Dermis microvascular lymphatic vessel endothelial cell (primary cell): ENCODE measurements at places on chromosomes 12 and 14.
A peak's percentile ranks its signal among the peaks of the same experiment; 100 is the strongest.

- DNase-seq = no peak
Measured at GRCh38 chr12:5017638-5018348, 25.9 kb upstream of the KCNA5 start.

DNA sequence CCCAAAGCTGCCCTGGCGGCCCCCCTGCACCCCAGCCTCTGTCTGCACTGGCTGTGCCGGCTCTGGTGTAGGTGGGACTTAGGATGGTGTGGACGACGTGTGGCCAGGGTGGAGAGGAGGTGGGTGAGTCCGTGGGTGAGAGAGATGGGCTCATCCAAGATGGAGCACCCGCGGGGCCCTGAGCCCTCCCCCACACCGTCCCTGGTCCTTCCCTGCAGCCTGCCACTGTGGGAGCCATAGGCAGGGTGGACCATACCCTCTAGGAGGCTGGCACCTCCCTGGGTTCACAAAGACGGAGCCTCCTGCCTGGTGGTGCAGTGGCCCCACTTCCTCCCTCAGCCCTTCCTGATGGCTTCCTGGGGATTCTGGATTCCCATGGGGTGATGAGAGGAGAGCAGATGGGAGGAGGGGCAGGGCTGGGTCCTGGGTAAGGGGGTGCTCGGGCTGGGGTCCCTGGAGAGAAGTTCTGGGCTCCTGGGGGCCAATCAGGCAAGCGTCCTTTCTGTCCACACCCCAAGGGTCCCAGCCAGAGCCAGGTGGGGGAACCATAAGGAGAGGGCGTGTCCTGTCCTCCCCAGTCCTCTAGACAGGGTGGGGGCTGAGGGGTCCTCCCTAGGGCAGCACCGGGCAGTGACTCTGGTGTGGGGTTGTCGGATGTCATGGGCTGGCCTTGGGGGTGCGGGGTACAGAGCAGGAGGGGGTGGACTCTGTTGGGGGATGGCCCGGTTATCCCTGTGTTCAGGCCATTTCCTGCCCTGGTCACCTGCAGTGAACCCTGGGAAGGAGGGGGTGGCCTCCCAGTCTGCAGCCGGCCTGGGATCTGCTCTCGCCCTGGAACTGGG lies 384.8 kb downstream of the TMEM121 start:
- no peak for DNase-seq

- no peak for DNase-seq
Measured at GRCh38 chr12:22350886-22351285, 16.4 kb upstream of the ST8SIA1 start.

DNA sequence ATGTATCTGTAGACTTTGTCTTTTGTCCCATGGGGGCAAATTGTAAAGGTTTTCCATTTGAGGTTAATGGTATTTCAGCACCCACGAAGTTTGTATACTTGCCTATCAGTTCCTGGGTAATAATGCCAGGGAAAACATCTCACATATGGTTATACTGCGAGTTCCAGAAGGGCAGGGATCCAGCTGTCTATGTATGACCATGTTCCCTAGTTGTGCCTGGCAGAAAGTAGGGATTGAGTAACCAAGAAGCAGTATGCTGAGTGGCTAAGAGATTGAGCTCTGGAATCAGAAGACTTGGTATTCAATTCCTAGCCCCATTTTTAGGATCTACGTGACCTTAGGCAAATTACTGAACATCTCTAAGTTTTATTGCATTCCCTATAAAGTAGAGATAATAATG lies 173.2 kb upstream of the PWP1 start:
- no peak for DNase-seq

DNA sequence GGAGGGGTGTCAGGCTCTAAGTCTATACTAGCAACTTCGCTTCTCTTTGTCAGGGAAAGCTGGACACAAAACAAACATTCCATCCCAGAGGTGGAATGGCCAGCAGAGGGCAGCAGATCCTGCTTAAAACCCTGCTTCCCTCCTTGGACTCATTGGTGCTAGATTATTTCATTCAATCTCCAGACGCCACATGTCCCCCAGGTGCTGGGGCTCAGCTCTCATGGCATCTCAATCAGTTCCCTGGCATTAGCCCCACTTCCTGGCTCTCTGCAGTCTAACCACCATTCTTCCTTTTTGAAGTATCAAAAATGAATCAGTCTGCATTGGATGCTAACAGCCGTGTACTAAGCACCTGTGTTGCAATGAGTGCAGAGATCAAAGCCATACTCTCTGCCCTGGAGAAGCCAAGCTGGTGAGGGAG lies 8.1 kb upstream of the PPP1R1A start:
- DNase-seq = peak; percentile 58

DNA sequence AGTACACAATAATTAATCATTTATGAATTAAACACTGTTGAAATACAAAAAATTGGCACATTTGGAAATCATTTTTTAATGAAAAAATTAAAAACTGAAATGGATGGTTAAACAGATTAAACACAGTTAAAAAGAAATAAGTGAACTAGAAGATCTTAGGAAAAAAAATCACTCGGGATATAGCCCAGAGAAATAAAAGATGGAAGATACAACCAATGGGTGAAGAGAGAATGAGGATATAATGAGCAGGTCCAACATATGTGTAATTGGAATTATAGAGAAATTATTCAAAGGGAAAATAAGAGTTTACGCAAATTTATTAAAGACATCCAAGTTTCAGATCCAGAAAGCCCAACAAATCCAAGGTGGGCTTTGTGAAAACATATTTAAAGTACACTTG lies 6.1 kb downstream of the GPR137C start:
- DNase-seq = no peak

- no peak for DNase-seq
Measured at GRCh38 chr14:103676881-103677675, 38.2 kb downstream of the XRCC3 start.

DNA sequence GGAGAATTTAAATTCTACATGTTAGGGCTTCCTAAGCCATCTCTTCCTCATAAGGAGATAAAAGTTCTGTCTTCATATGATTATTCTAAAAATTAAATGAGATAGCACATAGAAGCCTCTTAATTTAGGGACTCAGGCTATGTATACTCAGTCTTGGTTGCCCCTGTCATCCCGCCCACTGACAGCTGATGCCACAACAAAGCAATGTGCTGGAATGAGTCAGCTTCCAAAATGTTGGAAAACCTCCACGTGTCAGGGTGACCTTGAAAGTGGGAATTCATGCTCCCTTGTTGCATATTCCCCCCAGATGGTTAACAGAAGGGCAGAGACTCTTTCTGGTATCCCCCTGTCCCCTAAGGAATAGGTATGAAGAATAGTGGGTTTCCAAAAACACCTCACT lies 238.0 kb upstream of the DDHD1 start:
- DNase-seq = no peak

DNA sequence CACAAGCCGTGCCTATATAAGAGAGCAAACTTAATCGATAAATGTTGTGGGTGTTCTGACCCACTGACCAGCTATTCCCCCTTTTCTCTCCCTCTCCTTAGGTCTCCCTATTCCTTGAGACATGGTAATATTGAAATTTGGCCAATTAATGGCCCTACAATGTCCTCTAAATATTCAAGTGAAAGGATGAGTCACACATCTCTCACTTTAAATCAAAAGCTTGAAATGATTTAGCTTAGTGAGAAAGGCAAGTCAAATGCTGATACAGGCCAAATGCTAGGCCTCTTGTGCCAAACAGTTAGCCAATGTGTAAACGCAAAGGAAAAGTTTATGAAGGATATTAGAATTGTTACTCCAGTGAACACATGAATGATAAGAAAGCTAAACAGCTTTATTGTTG lies 102.2 kb upstream of the CPNE8 start:
- no peak for DNase-seq

GRCh38 chr12:100058482-100059029 lies 73.8 kb upstream of the ANKS1B start:
- DNase-seq = no peak

GRCh38 chr12:126493366-126494108 lies 1428.3 kb downstream of the AACS start:
- DNase-seq = peak; percentile 69

DNA sequence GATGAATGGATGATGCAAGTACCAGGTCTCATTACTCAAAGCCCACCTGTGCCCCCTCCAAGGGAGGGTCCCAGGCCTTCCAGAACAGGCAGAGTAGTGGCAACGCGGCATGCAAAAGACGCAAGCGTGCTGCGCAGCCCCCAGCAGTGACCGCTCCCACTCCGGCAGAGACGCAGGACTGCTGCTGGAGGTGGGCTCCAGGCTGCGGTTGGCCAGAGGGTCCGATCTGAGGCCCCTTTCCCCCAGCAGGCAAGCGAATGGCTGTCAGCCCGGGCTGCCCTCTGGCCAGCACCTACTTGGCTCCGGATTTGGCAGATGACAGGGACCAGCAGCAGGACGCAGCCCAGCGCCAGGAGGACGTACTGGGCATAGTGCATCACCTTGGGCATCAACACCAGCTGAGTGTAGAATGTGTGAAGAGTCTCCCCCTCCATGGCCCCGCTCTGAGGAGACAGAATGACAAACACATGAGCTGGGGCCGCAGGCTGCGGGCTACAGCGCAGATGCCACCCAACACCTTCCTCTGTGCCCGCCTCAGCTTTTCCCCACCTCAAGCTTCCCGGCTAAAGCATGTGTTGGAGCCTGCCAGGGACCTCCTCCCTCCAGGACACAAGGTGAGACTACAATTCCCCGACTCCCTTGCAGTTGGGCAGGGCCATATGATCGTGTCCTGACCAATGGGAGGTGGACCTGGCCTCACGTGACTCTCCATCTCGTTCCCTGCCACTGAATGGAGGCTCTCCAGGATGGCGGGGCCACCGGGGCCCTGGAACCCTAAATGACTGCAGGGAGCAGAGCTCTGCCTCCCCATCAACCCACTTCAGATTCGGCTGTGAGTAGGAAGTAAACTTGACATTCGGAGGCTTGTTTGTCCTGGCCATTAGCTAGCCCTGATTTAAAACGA lies 77.4 kb downstream of the SCARB1 start:
- peak; percentile 88 for DNase-seq

DNA sequence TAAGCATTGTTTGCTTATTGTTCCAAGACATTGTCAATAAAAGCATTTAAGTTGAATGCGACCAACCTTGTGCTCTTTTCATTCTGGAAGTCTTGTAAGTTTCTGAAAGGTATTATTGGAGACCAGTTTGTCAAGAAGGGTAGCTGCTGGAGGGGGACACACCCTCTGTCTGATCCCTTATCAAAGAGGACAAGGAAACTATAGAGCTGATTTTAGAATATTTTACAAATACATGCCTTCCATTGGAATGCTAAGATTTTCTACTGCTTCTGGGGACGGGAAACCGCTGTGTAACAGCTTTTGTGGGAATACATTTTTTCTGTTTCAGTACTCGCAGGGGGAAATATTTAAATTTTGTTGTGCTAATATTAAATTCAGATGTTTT lies 3.5 kb downstream of the FOS start:
- DNase-seq = no peak

GRCh38 chr12:105427883-105428282 lies 97.4 kb downstream of the C12orf75 start:
- peak; percentile 81 for DNase-seq

DNA sequence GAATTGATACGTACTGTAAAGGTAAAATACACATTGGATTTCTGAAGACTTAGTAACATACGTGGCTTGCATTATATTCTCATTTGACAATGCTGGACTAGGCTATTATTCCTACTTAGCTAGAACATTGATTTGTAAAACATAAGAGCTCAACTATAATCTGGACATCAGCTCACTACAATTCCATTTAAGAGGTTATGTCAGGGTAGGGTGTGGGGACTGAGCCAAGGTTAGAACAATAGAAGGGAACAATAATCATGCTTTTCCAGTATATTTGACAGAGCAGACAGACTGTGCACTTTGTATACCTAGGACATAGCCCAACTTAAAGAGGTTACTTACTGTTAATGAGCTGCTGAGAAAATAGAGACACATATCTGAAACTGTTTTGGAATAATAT lies 10.8 kb downstream of the ZCRB1 start:
- DNase-seq = peak; percentile 37

GRCh38 chr12:5621329-5621728 lies 189.4 kb downstream of the NTF3 start:
- DNase-seq = no peak

GRCh38 chr14:90715993-90716392 lies 100.2 kb downstream of the TTC7B start:
- DNase-seq = no peak

GRCh38 chr14:85115921-85116320 lies 414.0 kb upstream of the FLRT2 start:
- no peak for DNase-seq

- DNase-seq = no peak
Measured at GRCh38 chr12:33817713-33818112, 204.6 kb upstream of the ALG10 start.
